ENCODE measurements at places on chromosomes 6 and 20.

GRCh38 chr6:28789553-28790083 lies 134.2 kb downstream of the TRIM27 start:
- DNase-seq, result peak; percentile 86

DNA sequence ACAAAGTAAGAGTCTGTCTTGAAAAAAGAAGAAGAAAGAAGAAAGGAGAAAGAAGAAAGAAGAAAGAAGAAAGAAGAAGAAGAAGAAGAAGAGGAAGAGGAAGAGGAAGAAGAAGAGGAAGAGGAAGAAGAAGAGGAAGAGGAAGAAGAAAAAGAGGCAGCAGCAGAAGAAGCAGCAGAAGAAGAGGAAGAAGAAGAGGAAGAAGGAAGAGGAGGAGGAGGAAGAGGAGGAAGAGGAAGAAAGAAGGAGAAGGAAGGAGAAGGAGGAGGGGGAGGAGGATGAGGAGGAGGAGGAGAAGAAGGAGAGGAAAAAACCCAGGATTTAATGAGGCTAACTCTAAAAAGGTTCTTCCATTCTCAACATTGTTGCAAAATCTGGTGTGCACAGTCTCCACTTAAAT lies 95.4 kb upstream of the PDE10A start:
- DNase-seq, result no peak

- no peak for DNase-seq
These were observed 11.6 kb upstream of the ASCC3 start for GRCh38 chr6:100892693-100893092.

DNA sequence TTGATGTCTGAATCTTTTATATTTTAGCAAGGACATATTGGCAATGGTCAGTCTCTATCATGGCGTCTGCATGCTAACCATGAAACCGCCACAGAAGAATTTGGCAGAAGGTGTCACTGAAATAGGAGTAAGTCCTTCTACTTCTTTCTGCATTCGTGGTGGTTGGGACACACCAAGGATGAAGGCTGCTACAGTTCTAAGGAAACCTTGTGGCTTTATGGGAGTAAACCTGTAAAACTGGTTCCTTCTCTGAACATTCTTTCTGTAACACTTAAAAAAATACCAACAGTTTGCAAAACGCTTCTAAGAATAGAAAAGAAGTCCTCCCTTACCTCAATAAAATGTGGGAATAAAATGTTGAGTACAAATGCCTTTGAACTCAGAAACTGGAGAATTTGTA lies 195.3 kb downstream of the SLC24A3 start:
- DNase-seq, result no peak

DNA sequence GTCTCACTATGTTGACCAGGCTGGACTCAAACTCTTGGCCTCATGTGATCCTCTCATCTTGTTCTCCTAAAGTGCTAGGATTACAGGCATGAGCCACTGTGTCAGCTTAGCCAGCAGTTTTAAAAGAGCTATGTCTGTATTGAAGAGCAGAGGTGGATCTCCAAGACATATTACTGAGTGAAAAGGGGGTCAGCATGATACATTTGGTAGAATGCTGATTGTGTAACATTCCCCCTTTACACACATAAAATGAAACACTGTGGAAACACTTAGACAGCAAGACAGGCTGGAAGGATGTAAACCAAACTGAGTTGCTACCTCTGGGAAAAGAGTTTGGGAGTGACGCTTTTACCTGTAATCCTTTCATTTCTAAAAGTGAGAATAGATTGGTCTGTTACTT lies 1.7 kb upstream of the RIPOR3 start:
- DNase-seq, result no peak

DNA sequence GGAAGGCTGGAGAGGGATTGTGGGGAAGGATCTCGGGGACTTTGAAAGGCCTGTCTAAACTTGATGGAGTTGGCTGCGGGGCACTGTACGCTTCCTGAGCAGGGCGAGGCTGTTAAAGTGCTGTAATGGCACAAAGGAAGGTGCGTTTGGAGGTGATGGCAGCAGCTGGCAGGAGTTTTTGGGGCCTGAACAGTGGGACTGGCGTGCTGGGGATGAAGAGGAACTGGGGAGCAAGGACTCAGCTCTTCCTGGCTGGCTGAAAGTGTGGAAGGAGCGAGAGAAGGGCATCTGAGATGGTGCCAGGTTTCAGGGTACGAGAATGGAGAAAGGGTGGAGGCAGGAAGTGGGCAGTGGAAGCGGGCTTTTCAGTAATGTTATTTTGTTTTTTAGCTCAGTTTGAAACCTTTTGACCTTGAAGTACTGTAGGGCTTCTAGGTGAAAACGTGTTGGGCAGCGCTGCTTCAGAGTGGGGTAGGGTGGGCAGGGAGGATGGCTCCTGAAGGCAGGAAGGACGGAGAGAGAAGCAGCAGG lies 8.0 kb downstream of the TMEM181 start:
- DNase-seq, result no peak

DNA sequence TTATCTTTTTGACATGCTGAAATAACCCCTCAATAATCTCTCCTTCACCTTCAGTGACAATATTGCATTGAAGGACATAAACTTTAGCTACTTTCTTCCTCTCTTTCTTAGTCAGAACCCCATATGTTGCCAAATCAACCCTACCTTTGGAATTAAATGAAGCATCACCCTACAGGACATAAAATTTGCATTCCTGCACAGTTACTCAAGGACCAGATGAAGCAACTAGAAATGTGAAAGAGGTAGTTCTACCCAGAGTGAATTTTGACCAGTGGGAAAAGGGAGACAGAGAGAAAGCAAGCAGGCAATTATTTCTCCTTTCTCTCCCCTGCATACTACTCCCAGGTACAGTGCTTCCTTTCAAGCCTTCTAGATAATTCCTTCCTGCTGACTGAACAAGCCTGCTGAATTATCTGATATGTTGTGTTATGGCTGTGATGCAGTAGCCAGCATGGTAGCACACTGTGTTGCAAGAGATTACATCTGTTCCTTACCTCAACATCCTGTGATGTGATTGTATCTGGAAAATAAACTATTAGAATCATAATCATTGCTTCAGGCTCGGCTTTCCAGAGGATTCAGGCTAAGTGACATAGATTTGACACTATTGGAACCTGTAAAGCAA lies 16.6 kb downstream of the TENT5A start:
- no peak for DNase-seq
